Peyer's patch (tissue), 4 donors: ENCODE measurements at places on chromosomes 2 and 18. TPM values are rescaled to one million over a fixed set of nuclear protein-coding genes. Genes with fewer than 3 reads are reported as not detected.

The MALL gene
- total RNA-seq: 40.4 TPM

GRCh38 chr2:142165790-142166189, 35.0 kb upstream of the LRP1B start:
- no peak overlapping the region for H3K27ac ChIP-seq
- H3K27me3 ChIP-seq: no peaks in the 10 kb centered on the region
- no peaks in the 10 kb centered on the region for H3K36me3 ChIP-seq
- H3K4me3 ChIP-seq: no peak overlapping the region

The LYPD6B gene
- not detected for total RNA-seq

DNA sequence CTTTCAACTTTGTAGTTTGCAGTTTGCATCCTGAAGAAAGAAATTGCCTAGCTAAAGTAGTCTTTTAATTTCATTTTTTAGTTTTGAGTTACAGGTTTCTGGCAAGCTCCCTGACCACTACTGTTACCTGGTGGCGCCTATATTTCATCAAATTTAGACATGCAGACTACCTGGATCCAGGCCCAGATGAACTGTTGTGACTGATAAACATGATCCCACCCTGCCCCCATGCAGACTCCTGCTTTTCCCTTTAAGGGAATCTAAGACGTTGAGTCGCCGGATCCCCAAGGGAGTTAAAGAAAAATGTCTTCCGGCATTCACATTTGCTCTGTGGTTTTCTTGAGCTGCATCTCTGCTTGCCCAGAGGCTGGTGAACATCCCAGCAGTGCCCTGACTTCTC, 22.2 kb downstream of the METAP1D start:
- no peak overlapping the region for H3K27ac ChIP-seq
- no peaks in the 10 kb centered on the region for H3K36me3 ChIP-seq
- no peaks in the 10 kb centered on the region for H3K4me1 ChIP-seq
- DNase-seq: no peak
- no peak overlapping the region for H3K4me3 ChIP-seq

The OTOS gene
- not detected for total RNA-seq

DNA sequence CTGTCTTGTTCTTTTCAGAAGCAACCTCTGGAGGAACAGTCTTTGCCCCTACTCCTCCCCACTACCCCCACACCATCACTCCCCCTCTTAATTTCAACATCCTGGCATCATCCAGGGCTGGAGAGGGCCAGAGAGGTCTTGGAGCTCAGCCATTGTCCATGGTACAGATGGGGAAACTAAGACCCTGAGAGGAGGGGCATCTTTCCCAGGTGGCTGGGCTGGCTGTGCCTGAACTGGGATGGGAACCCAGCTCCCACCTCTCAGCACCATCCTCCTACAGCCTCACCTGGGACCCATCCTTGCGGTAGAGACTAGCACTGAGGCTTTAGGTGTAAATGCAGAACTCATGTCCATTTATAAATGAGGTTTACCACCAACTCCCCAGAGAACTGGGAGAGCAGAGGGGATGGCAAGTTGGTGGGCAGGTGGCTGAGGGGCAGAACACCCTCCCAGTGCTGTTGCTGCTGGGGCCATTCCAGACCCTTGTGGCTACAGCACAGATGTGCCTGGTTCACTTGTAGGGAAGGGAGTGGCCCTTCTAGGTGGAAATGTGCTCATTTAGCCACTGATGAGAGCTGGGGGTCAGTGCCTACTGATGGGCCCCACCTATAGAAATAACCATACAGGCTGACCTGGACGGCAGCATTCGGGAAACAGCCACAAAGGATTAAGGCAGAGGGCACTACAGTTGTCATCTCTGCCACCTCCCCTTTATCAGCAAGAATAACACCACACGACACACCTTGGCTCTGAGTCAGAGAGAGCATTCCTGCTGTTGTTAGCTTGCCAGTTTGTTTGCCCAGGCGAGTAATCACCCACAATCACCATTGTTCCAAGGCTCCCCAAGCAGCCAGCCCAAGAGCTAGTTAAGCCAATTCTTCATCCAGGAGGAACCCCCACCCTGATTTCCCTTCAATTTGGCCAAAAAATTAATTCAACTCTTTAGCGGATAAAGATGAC, 2.1 kb downstream of the MLPH start:
- peak overlapping the region; percentile 68 for H3K27ac ChIP-seq
- H3K4me1 ChIP-seq: no peaks in the 10 kb centered on the region
- H3K27me3 ChIP-seq: peaks cover 9% of the 10 kb centered on the region
- peak; percentile 62 for DNase-seq

- no peaks in the 10 kb centered on the region for H3K4me1 ChIP-seq
- H3K36me3 ChIP-seq: no peaks in the 10 kb centered on the region
- H3K27me3 ChIP-seq: no peaks in the 10 kb centered on the region
- H3K4me3 ChIP-seq: no peak overlapping the region
- H3K27ac ChIP-seq: no peak overlapping the region
Measured at GRCh38 chr2:177724398-177725287, 332.1 kb downstream of the AGPS start.

DNA sequence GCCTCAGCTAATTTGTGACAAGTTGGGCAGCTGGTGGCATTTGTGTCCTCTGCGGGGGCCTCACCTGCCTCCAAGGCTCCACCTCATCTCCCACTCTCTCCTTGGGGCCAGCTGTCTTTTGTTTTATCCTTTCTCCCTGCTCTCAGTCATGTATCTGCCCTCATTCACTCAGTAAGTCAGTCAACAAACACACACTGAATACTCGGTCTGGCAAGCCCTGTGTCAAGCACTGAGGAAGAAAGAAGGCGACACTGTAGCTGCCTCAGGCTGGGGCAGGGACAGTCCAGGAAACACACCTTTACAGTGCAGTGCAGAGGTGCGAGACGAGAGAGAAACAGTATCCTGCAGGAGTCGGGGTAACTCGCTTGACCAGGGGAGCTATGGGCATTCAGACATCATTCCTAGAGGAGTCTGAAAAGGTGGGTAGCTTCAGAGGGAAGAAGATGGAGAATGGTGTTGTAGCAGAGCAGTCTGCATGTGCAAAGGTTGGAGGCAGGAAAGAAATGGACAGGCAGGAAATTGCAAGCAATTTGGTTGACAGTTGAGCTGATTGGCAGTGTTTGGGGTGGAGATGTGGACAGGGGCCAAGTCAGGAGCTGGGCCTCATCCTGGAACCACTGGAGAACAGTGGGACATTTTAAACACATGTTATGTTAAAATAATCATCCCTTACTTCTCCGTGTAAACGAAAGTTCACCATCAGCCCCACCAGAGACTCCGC, 34.9 kb downstream of the SCTR start:
- no peaks in the 10 kb centered on the region for H3K36me3 ChIP-seq
- no peak for DNase-seq
- no peaks in the 10 kb centered on the region for H3K4me1 ChIP-seq

GRCh38 chr2:95048825-95049682, 23.5 kb downstream of the MAL start:
- H3K4me3 ChIP-seq: no peak overlapping the region
- H3K4me1 ChIP-seq: no peaks in the 10 kb centered on the region
- no peak overlapping the region for H3K27ac ChIP-seq
- no peaks in the 10 kb centered on the region for H3K36me3 ChIP-seq
- H3K27me3 ChIP-seq: no peaks in the 10 kb centered on the region
- no peak for DNase-seq

The ARHGAP28 gene
- 1.0 TPM for total RNA-seq

The GATA6 gene
- 118 TPM for total RNA-seq

DNA sequence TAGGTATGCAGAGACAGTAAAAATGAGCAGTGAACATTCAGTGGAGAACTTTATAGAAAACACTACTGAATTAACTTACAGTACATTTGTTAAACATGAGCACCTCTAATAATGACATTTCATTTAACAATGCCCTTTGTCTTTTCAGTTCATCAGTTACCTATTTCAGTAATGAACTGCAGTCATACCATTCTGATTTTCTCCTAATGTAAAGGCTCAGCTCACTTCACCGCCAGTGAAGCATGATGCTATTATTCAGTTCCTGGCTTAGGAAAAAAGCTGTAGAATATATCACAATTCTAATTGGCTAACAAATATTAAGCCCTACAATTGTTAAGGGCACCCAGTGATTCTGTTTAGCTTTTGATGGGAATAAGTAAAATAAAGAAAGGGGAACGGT, 37.1 kb upstream of the CCDC93 start:
- no peaks in the 10 kb centered on the region for H3K27me3 ChIP-seq
- no peaks in the 10 kb centered on the region for H3K4me1 ChIP-seq
- no peak overlapping the region for H3K27ac ChIP-seq
- no peak for DNase-seq
- H3K36me3 ChIP-seq: no peaks in the 10 kb centered on the region
- no peak overlapping the region for H3K4me3 ChIP-seq

The TMEM247 gene
- total RNA-seq: not detected

The LIPG gene
- 63.5 TPM for total RNA-seq

GRCh38 chr2:184945326-184945725, 347.0 kb downstream of the ZNF804A start:
- no peak overlapping the region for H3K27ac ChIP-seq
- no peaks in the 10 kb centered on the region for H3K36me3 ChIP-seq
- DNase-seq: no peak
- no peaks in the 10 kb centered on the region for H3K4me1 ChIP-seq
- no peaks in the 10 kb centered on the region for H3K27me3 ChIP-seq

The TBC1D8 gene
- total RNA-seq: 209 TPM

The ANKRD23 gene
- 7.5 TPM for total RNA-seq

GRCh38 chr2:131659168-131659572, 131.5 kb downstream of the CCDC74A start:
- no peak overlapping the region for H3K4me3 ChIP-seq
- H3K27ac ChIP-seq: no peak overlapping the region

The EN1 gene
- not detected for total RNA-seq

- DNase-seq: no peak
- H3K4me3 ChIP-seq: no peak overlapping the region
- no peak overlapping the region for H3K27ac ChIP-seq
- no peaks in the 10 kb centered on the region for H3K4me1 ChIP-seq
- H3K27me3 ChIP-seq: no peaks in the 10 kb centered on the region
Measured at GRCh38 chr2:140701726-140702125, 1429.1 kb downstream of the LRP1B start.

GRCh38 chr18:63736876-63737275, 34.1 kb downstream of the SERPINB11 start:
- no peaks in the 10 kb centered on the region for H3K27me3 ChIP-seq
- no peaks in the 10 kb centered on the region for H3K36me3 ChIP-seq
- DNase-seq: no peak
- no peak overlapping the region for H3K4me3 ChIP-seq
- no peaks in the 10 kb centered on the region for H3K4me1 ChIP-seq

DNA sequence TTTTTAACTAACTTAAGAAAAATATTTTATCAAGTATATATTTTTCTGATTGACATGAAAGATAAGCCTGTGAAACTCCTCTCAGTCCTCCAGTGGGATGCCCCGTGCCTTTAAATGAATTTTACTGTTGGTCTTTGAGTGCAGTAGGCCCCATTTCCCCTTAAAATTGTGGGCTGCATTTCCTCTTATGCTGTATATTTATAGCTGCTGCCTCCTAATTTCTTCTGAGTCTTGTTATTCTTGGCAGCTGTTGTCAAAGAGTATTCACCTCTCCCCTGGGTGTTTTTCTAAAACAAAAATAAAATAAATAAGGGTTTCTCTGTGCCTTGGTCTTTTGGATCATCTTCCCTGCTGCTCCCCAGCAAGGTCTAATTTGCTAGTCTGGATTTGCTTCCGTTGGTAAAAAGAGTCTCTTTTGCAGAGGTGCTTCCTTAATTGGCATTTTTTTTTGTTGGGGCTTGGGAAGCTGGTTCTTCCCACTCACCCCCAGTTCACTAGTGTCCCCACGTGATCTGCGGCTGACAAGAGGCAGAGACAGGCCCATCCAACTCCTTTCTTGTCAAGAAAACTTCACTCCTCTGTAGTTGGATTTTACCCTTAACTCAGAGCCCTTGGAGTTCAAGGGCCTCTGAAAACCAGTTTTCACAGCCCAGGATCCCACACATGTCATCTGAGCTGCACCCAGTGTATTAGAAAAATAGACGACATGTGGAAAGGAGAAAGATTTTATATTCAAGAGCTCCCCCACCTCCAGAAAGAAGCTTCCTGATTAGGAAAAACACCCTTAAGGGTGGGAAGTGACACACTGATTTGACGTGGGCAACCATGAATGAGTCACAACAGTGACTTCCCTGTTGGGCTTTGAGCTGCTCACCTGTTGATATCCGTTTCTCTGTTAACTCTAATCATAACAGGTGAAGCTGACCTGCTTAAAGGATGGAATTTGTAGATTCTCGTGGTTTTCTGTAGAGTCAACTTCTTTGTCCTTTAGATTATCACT, 431.5 kb downstream of the DCDC2C start:
- H3K27ac ChIP-seq: no peak overlapping the region
- no peaks in the 10 kb centered on the region for H3K4me1 ChIP-seq
- DNase-seq: no peak
- H3K27me3 ChIP-seq: no peaks in the 10 kb centered on the region

The SPRED2 gene
- 26.9 TPM for total RNA-seq

- no peaks in the 10 kb centered on the region for H3K27me3 ChIP-seq
- H3K36me3 ChIP-seq: no peaks in the 10 kb centered on the region
- H3K4me1 ChIP-seq: no peaks in the 10 kb centered on the region
Measured at GRCh38 chr18:59994357-59994756, 94.6 kb downstream of the PMAIP1 start.

DNA sequence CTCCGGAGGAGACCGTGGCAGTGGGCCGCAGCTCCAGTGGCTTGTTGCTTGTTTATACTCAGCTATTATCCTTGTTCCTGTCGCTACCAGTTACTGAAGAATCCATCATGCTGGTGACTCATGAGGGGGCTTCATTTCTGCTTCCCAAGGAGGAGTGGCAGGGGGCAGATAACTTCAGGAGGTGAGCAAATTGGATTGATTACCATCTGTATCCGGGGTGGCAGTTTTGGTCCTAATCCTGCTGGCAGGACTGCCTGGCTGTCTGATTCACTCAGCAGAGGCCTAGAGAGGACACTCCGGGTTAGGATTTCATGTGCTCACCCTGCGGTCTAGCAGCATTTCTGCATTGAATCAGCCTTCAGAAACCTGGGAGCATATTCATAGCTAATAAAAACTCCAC, 230.0 kb downstream of the ACTR3 start:
- H3K4me3 ChIP-seq: no peak overlapping the region
- H3K27me3 ChIP-seq: no peaks in the 10 kb centered on the region
- H3K27ac ChIP-seq: no peak overlapping the region
- no peaks in the 10 kb centered on the region for H3K4me1 ChIP-seq
- no peak for DNase-seq
- H3K36me3 ChIP-seq: no peaks in the 10 kb centered on the region

GRCh38 chr18:74996996-74997395, 211.9 kb downstream of the PTGR3 start:
- no peak overlapping the region for H3K4me3 ChIP-seq
- no peaks in the 10 kb centered on the region for H3K36me3 ChIP-seq
- no peaks in the 10 kb centered on the region for H3K27me3 ChIP-seq
- H3K27ac ChIP-seq: no peak overlapping the region

The SKA1 gene
- 0.54 TPM for total RNA-seq
